SHP77 treated with DMSO at 0.1 percent for 48 hours (cell line): ENCODE measurements at places on chromosomes 1 and 21.

- DNase-seq: no peak
These were observed 655 bp downstream of the COL6A1 start for GRCh38 chr21:45982092-45982757.

GRCh38 chr1:77279929-77280328 is 1.9 kb upstream of the AK5 start:
- DNase-seq: no peak

GRCh38 chr1:221274373-221274772 is 395.1 kb downstream of the HLX start:
- peak; percentile 88 for DNase-seq

DNA sequence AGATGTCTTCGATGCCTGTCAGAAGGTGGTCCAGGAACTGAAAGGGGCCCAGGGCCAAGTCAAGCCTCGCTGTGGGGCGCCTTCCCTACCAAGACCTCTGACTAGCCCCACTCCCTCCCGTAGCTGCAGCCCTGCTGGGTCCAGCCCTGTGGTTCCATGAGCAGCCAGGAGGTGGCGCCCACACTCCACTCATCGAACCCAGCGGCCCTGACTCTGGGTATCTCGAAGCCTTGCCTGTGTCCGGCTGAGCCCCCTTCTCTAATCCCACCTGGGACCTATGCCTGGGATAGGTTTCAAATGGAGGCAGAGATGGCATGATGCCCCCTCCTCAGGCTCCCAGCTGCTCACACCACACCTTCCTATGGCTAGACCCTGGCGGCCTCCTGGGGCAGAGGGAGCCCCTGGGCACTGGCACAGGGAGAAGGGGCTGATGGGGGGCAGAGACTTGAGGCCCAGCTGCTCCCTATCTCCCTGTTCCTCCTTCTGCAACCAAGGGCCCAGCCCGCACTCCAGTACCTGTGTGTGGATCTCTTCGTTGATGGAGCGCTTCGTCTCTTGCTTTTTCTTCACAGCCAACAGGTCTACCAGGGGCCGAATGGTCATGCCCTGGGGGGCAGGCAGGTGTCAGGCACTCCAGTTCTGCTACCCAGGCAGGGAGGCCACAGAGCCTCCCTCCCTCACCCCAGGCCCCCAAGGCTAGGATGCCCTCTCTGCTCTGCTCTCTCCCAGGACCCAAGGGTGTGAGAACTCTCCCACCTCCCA is 52.0 kb downstream of the SLC9A1 start:
- DNase-seq: no peak

DNA sequence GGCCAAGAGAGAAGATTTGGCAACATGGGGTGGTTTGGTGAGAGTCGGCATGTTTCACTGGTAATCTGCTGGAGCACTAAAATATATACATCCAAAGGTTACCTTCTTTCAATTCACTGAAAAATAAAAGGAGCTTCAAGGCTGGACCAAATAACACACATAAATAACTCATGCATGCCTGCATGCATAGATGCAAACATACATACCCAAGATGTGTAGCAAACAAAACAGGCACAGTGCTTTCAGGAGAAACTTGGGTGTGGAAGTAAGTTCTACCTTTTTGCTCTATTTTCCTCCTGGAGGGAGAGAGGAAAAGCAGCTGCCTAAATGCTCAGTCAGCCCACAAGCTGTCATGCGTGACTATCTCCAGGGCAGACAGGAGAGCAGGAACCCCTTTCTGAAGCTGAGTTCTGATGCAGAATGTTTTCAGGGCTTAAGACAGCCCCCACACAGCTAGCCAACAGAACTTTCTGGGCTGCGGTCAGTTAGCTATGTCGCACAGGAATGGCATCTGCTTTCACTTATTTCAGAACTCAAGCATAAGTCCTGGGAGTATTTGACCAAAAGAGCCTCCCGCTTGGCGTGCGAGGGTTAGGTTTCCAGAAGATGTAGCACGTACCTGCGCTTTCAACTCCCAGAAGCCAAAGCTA is 166.2 kb downstream of the TOMM20 start:
- no peak for DNase-seq

DNA sequence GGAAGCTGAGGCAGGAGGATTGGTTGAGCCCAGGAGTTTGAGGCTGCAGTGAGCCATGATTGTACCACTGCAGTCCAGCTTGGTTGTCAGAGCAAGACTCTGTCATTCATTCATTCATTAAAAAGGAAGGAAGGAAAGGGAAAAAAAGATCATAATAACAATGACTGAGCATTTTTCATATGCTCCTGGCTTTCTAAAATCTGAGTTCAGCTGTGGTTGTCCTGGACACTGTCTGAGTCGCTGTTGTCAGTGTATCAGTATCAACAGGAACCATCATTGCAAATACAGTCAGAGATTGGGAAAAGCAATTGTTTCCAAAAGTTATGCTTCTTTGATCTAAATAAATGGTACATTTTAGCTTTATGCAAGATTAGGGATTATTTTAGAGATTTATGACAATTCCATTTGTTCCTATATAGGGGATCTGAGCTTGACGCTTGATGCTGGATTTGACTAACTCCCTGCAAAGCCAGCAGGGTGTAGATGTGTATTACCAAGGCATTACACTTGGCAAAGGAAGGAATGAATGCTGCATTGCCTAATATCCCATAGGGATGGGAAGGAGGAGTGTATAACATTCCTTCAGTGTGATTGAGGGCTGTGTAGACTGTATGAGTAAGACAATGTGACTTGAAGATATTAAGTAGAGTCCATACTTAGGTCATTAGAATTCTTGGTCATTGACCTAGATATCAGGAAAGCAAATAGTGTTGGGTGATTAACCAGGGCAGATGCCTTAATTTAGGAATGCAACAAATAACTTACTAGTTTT is 100.2 kb downstream of the DISP1 start:
- DNase-seq: no peak

DNA sequence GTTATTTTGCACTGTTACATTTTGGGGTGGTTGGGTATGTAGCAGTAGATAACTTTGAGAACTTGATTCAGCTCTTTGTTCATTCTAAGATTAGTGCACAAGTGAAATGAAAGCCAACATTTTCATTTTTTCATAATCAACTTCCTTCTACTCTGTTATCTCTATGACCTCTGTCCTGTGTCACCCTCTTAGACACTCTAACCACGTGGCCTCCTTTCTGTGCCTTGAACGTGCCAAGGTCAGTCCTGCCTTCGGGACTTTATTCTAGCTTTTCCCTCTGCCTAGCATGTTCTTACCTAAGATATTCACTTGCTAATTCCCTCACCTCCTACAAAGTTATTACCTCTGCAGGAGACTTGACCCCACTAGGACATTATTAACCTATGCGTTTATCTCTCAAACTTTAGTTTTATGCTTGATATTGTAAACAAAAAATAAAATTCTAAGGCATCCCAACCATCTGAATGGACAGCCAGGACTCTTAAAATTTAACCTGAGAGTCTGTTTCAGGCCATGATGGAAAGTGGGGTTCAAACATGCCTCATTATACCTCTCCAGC is 19.2 kb upstream of the EDEM3 start:
- DNase-seq: no peak

DNA sequence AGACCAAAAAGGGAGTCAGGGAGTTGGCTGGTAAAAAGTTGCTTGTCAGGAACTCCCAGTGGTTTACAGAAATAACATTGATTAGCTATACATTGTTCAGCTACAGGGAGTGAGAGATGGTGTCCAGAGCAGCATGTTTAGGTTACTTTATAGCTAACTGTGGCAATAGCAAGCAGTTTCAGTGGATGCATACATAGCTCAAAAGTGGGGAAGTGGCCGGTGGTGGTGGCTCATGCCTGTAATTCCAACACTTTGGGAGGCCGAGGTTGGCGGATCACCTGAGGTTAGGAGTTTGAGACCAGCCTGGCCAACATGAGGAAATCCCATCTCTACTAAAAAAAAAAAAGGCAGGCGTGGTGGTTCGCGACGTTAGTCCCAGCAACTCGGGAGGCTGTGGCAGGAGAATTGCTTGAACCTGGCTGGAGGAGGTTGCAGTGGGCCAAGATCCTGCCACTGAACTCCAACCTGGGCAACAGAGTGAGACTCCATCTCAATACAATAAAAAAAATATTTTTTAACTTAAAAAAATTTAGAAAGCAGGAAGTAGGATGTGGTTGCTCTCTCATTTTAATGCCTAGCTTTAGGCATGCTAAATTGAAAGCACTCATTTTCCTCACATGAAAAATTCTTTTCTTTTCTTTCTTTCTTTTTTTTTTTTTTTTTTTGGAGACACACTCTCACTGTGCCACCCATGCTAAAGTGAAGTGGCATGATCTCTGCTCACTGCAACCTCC is 109.7 kb downstream of the PPIAL4G start:
- no peak for DNase-seq

GRCh38 chr1:180863158-180863775 is 49.4 kb upstream of the KIAA1614 start:
- DNase-seq: peak; percentile 26

GRCh38 chr1:230854423-230854822 is 13.9 kb downstream of the C1orf198 start:
- DNase-seq: no peak

DNA sequence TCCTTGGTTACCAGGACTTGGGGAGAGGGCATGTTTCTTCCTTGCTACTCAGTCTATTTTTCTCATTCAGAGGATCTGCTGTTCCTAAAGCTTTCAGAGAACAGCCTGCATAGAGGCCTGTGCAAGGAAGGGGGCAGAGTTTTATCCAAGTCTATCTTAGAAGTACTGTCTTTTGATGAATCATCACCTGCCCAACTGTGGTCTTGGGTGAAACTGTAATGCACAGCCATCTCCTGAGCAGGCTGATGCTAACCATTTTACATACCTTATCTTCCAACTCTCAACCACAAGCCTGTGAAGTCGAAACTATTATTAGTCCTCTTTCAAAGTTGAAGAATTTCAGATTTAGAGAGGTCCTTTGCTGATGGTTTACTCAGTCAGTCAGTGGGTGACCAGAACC is 368.0 kb downstream of the HHAT start:
- DNase-seq: no peak

- DNase-seq: no peak
These were observed 30.7 kb downstream of the ITPKB start for GRCh38 chr1:226708342-226708780.
